ENCODE measurements at places on chromosomes 16 and 17.

DNA sequence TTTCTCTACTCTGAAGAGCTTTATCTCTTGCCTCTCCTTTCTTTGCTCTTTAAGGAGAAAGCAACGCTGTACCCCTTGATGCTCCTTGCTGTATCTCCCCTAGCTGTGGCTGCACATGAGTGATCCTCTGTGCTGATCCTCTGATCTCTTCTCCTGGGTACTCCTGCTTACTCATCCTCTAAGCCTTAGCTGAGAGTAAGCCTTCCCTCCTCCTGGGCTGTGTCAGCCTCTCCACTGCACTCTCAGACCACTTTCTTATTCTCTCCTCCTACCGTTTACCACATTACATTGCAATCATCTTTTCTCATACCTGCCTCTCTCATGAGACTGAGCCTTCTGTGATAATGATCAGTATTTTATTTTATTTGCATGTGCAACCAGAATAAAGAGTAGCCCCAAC, 25.1 kb downstream of the SOX9 start:
- no peak for DNase-seq

- DNase-seq: no peak
Measured at GRCh38 chr16:31420037-31420436, 8.1 kb downstream of the COX6A2 start.

DNA sequence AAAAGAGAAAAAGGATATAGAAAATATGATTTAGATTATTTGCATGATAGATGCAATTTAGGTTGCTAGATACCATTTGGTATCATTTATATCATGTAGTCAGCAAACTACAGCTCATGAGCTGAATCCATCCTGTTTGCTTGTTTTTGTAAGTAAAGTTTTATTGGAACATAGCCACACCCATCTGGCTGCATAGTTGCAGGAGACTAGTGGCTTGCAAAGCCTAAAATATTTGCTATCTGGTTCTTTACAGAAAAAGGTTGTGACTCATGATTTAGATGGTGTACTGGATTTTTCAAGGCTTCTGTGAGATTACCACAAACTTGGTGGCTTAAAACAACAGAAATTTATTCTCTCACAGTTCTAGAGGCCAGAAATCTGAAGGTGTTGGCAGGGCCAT, 49.9 kb downstream of the MAP2K4 start:
- DNase-seq: peak; percentile 59

GRCh38 chr16:75461575-75461974, 2.9 kb downstream of the TMEM170A start:
- no peak for DNase-seq

DNA sequence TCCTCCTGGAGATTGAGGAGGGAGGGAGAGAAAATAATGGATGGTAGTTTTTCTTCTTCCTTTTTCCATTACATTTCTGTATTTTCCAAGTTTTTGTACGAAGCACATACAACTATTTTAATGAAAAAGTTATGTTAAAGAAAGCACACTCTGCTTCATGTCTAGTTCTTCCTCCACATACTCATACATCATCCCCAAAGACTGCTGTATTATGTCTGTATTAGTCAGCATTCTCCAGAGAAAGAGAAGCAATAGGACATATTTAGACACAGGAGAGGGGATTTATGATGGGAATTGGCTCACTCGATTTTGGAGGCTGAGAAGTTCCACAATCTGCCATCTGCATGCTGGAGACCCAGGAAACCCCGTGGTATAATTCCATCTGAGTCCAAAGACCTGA, 10.1 kb upstream of the ACSM2A start:
- DNase-seq: no peak

GRCh38 chr16:82226327-82226726, 56.3 kb upstream of the MPHOSPH6 start:
- no peak for DNase-seq

GRCh38 chr16:58198803-58199411, 1.0 kb upstream of the CSNK2A2 start:
- no peak for DNase-seq

GRCh38 chr16:56886826-56887225, 21.8 kb downstream of the SLC12A3 start:
- DNase-seq: no peak

GRCh38 chr17:67151717-67152116, 93.3 kb downstream of the HELZ start:
- no peak for DNase-seq

- no peak for DNase-seq
Measured at GRCh38 chr16:25628766-25629165, 63.0 kb upstream of the HS3ST4 start.

DNA sequence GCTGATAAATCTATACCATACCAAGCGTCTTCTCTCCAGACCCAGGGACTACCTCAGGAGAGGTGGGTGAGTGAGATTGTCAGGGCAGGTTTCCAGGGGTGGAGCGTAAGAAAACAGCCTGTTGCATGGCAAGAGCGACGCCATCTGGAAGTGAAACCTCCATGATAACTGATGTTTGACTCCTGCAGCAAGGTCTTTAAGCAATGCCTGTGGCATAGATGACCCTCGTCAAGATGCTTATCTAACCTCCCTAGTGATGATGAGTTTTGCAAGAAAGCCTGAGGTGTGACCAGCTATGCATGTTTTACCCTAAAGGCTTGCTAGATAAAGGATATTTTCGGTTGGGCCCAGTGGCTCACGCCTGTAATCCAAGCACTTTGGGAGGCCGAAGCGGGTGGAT, 71.6 kb downstream of the GSG1L start:
- DNase-seq: no peak

- DNase-seq: no peak
Measured at GRCh38 chr16:54048586-54049495, 237.7 kb downstream of the IRX3 start.

GRCh38 chr17:60599220-60599619, 773 bp upstream of the PPM1D start:
- DNase-seq: no peak

GRCh38 chr17:50725769-50726655, 6.6 kb downstream of the LUC7L3 start:
- DNase-seq: no peak

DNA sequence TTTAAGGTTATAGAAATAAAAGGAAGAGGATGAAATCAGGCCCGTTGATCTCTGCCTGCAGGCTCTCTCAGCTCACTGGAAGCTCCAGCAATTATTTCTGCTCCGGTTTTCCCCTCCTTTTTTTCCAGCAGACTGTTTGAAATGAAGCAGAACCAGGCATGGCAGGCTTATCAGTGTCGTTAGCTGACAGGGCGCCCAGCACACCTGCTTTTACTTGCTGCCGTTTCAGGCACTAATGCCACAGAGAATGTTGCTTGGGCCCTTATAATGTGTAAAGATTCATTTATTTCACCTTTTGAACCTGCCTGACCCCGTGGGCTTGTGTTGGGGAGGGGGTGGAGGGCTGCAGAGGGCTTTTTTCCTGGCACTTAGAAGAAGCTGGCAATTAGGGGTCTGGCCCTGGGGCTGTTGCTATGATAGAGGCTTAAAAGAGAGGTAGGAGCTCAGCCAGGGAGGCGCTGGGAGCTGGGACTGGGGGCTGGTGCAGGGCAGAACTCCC, 108.1 kb downstream of the IRX3 start:
- DNase-seq: no peak

- no peak for DNase-seq
Measured at GRCh38 chr16:6880263-6880662, 452.4 kb upstream of the RBFOX1 start.

DNA sequence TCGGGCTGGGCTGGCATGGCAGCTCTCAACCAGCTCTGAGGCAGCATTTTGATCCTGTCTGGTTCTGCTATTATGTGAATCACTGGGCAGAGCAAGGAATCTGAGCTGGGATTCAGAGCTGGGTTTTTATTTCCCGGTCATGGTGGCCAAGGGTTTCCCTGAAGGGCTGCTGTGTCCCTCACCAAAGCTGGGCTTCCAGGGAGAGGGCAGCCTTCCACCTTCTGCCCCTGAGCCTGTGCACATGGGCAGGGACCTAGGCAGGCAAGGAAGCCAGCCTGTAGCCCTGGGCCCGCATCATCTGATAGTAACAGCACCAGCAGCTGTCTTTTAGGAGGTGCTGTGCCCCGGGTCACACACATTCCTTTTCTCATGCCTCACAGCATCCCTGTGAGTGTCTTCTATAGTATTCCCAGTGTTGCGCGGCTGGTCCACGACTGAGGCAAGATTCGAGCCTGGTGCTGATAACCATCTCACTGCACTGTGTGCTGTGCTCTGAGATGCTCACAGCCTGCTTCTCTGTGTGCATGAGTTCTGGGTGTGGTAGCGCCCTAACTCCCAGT, 85.3 kb upstream of the PLCG2 start:
- DNase-seq: no peak

DNA sequence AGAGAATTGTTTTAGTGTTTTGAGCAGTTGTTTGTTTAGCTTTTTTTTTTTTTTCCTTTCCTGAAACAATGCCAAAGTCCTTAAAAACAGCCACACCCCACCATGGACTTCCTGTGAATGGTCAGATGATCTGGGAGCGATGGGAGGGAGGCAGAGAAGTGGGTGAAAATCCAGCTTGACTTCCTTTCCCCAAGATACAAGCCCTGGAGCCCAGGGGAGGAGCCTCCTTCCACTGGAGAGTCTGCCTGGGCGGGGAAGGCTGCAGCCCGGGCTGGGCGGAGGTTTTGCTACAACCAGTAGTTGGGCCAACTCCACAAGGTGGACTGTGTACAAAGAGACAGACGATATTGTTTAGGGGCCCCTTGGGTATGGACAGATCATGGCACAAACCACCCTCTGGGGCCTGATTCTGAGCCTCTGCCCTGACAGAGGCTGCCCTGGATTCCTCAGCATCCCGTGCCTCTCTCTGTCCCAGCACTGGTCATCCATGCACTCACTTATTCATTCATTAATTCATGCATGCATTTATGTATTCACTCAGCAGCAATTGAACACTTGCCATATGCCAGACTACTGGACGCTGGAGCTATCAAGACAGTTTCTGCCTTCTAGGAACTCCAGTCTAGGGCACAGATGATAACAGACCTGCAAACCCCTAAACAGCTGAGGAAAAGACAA, 29.8 kb downstream of the WSB1 start:
- DNase-seq: no peak

- no peak for DNase-seq
Measured at GRCh38 chr16:997440-998051, 16.0 kb downstream of the SOX8 start.

DNA sequence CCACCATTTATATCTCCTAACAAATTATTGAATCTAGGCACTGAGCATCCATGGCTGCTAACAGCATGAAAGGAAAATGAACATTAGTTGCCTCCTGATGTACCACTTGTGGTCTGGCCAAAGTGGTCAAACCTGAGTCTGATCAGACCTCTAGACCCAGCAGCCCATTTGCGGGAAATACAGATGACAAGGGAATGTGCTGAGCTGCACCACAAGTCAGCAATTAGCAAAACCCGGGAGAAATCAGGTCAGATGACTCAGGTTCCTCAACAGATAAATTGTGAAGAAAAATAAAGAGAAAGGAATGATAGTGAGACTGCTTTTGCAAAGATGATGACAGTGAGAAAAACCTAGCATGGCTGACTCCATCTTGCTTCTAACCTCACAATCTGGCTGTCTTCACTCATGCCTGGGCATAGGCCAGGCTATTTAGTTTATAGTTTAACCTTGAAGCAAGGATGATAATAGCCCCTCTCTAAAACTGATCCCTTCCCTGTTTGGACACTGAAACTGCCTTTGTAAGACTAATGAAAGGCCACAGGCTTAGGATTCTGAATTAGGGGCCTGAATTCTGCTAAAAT, 142.7 kb upstream of the ASIC2 start:
- no peak for DNase-seq

DNA sequence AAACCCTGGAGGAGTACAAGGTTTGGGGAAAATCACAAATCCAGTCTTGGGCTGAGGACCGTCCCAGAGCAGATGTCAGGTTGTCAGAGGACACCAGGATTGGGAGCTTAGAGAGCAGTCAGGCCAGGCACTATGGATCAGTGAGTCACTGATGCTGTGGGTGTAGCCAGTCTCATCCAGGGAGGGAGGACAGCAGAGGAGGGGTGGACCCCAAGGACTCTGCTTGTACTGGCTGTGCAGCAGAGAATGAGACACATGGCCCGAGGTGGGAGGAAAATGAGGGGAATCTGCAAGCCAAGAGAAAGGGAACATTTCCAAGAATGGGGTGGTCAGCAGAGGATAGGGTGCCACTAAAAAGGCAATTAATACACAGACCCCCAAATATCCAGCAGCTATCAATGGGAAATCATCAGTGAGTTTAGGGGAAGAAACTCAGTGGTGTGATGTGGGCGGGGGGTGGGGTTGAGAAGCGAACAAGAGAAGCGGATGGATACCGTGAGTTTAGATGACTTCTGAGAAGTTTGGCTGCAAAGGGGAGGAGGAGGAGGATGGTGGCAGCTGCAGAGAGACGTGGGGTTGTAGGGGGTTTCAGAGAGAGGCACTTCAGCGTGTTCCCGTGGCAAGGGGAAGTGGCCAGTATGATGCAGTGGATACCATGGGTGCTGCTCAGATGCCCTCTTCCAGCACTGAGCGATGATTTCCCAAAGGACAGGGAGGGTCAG, 43.9 kb downstream of the ARHGAP27 start:
- no peak for DNase-seq

- no peak for DNase-seq
Measured at GRCh38 chr16:88804173-88804551, 573 bp downstream of the CDT1 start.

DNA sequence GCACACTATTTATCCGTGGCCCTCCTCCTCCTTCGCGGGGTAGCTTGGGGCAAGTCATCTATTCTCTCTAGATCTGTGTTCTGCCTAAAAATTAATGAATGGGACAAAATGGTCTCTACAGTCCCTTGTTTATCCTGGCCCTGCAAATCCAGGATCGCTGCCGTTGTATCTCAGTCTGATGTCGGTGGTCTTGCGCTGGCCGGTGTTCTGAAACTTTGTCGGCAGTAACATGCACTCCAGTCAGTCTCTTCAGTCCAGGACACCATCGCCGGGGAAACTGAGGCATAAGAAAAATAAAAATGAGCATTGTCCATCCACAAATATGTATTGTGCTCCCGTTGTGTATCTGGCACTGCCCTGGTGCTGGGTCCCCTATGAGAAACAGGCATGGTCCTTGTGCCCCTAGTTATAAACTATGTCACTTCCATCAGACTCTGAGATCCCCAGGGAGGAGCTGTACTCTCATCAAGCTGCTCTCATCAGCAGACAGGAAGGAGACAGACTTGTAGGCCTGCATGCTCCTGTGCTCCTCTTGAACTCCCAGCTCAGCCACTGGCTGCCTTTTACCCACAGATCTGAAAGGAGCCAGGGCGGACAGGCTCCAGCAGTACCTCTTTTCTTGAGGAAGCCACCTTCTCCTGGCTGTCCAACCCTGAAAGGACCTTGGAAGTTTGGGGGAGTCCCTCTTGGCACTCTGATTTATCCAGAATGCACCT, 13.7 kb upstream of the CA4 start:
- no peak for DNase-seq

- no peak for DNase-seq
Measured at GRCh38 chr17:74833501-74834377, 25.9 kb downstream of the GRIN2C start.

- DNase-seq: no peak
Measured at GRCh38 chr17:36008998-36009665, 7.8 kb upstream of the CCL15 start.

GRCh38 chr17:20095336-20096080, 86.3 kb downstream of the SPECC1 start:
- no peak for DNase-seq

Data from astrocyte of the cerebellum (primary cell).